ENCODE measurements at places on chromosomes 13 and 19.

DNA sequence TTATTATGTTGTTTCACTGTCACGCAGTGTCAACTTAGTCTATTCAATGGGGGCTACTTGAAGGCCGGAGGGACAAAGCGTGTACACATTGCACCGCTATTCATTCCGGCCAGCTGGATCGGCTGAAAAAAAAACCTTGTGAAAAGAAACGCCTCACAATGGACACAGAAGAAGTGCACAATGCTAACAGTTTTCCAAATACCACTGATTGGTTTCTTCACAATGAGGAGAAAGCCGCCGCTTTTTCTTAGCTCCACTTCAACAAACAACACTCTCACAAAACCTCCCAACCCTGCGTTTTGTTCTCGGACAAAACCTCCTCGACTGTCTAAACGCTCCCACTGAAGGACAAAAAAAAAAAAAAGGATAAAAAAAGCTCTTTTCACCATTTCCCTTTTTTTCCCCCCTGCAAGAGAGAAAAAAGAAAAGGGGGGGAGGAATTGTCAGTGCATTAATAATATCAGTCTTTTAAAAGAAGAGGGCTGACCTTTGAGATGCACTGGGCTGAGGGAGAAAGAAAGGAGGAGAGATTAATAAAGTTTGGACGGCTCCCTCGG lies 5.4 kb downstream of the SOX21 start:
- peak; percentile 74 for DNase-seq

DNA sequence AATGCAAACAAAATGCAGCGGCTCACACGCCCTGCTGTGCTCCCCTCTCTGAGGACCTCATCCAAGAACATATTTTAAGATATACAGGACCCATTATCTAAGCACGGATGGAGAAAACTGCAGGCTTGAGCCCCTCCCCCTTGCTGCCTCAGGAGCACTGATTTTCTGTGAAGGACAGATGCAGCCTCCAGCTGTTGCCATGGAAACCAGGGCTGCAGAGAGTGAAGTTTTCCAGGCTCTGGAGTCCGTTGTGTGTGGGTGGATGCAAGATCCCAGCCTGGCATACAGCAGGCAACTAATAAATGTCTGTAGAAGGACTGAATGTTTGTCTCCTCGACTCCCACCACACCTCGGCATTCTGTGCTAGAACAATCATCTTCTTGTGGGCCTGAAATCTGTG lies 105.6 kb upstream of the PEG3 start:
- no peak for DNase-seq

DNA sequence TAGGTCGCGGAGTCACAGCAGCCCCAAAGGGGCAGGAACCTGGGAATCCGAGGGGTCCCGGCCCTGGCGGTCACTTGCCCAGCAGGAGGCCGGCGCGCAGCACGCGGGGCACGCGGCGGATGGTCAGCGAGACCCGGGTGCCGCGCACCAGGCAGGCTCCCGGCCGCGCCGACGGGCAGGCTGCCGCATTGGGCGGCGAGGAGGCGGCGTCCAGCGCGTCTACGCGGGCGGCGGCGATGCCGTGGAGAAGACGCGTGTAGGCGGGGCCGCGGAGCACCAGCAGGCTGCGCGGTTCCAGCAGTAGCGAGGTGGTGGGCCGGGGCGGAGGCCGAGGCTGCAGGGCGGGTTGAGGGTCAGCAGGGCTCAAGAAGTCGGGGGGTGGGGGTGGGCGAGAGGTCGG lies 607 bp upstream of the SYNE4 start:
- DNase-seq, result peak; percentile 78

DNA sequence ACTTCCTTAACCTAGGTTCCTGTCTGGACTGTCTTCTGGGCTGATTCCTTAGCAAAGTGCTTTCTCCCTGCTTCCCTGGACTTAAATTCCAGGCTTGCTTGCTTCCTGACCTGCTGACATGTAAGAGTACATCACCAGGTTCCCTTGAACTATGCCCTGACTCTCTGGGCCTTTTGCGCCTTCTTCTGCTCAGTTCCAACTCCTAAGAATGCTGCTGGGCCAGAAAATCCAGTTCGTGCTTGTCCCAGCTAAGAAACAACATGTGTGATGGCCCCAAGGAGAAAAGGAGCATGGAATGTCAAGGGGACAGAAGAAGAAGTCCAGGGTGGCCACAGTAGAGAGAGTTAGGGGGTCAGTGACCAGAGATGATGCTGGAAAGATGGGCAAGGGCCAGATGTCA lies 42.6 kb upstream of the MBNL2 start:
- no peak for DNase-seq

GRCh38 chr13:33494596-33495204 lies 209.1 kb upstream of the STARD13 start:
- no peak for DNase-seq

GRCh38 chr13:78078168-78078567 lies 159.5 kb upstream of the EDNRB start:
- no peak for DNase-seq

DNA sequence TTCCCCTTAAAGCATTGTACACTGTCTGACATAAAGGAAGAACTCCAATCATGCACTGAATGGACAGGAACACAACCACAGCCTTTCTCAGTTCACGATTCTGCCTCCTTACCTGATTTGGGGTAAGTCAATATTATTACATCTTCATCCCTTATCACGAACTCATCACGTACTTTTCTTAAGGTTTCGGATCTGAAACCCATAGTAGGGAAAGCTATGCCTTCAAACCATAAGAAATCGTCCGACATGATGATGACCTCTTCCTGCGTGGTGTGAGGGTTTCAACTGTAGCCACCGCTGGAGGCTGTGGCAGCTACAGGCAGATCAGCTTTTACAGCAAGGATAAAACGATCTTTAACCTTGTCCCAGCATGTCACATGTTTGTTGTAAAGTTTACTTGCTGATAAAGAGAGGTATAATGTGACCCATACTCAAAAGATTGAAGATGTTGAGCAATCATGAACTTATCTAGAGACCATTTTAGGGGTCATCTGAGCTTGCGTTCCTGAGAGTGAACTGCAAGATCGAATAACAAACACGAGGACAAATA lies at the start of gene SULT2A1:
Gene SULT2A1 (minus strand): TSS at position 306 of the 550 bp plus-strand sequence. CDS start 58 bp downstream, at position 248.
- no peak for DNase-seq

- no peak for DNase-seq
These were observed 27.3 kb upstream of the EDDM13 start for GRCh38 chr19:56245121-56245740.

GRCh38 chr13:24671386-24672113 lies 8.7 kb upstream of the ATP12A start:
- no peak for DNase-seq

- peak; percentile 32 for DNase-seq
These were observed 112.1 kb upstream of the SOX1 start for GRCh38 chr13:111954661-111955411.

DNA sequence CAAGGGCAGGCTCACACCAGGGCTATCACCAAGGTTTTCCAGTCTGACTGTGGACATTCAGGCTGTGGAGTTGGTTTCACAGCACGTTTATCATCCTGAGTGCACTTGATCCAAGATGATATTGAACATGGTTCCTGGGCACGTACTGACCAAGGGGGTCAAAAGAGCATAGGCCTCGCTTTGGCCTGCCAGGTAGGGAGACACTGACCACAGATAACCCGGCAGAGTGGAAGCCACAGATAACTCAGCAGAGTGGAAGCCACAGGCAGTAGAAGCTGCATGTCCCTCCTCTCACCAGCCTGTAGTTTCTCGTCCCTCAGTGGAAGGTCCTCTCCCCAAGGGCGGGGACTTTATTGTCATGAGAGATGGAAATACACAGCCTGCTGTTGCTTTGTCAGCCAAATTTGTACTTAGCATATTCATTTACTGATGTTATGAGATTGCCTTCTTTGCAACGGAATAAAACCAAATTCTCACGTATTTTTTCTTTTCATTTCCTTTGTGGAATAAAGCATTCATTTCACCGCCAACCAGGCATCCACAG lies 8.8 kb upstream of the KRTDAP start:
- DNase-seq, result no peak

- no peak for DNase-seq
These were observed 38.2 kb downstream of the NFIC start for GRCh38 chr19:3404324-3405260.
